ENCODE measurements at places on chromosomes 12 and 14. TPM values are rescaled to one million over a fixed set of nuclear protein-coding genes. Genes with fewer than 3 reads are reported as not detected.

The PDE3A gene
- total RNA-seq = 17.6 TPM

The TAS2R50 gene
- 0.84 TPM for total RNA-seq

The CFAP73 gene
- not detected for total RNA-seq

The AMDHD1 gene
- not detected for total RNA-seq

- no peak for DNase-seq
- no peak overlapping the region for H3K4me3 ChIP-seq
Observed at GRCh38 chr12:100234166-100234565, 32.7 kb downstream of the DEPDC4 start.

DNA sequence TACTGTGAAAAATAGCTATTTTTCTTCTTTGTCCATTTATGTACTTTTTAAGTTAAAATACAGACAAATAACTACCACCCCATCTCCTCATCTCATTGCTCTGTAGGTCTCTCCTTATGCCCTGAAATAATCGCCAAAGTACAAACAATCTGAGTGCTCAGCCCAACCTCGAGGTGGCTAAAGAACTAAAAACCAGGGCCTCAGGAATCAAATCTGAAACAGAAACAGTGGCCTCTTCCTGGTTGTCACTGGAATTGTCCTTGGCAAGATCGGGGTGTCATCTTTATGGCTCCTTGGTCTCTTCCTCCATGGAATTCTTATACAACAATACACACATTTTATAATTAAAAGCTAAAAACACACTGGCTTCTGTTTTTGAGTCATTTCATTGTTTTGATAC, 182.4 kb downstream of the ASCL1 start:
- no peak overlapping the region for H3K4me3 ChIP-seq
- H3K27me3 ChIP-seq = no peaks in the 10 kb centered on the region
- H3K36me3 ChIP-seq = no peaks in the 10 kb centered on the region
- no peak for DNase-seq
- H3K4me1 ChIP-seq = no peaks in the 10 kb centered on the region

- H3K27me3 ChIP-seq = no peaks in the 10 kb centered on the region
- DNase-seq = no peak
- no peak overlapping the region for H3K27ac ChIP-seq
- no peaks in the 10 kb centered on the region for H3K4me1 ChIP-seq
- no peak overlapping the region for H3K4me3 ChIP-seq
Observed at GRCh38 chr12:58378028-58378427, 436.7 kb downstream of the ATP23 start.

GRCh38 chr12:54564768-54565167, 15.4 kb downstream of the PDE1B start:
- DNase-seq = no peak
- no peaks in the 10 kb centered on the region for H3K4me1 ChIP-seq

DNA sequence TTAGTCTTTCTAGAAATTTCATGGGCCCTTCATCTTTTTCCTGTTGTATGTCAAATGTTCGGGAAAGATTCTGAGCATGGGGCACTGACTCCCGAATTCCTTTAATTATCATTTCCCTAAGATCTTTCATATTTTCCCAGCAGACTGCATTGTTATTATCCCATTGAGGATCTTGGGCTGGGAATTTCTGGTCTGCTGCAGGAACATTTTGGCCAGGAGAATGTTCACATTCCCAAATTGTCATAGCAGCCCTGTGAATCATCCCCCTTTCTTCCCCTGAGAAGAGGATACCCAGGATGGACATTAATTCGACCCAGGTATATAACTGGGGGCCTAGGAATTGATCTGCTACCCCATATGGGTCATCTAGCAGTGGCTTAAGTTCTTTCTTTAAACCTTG, 112.5 kb downstream of the RIN3 start:
- no peak overlapping the region for H3K27ac ChIP-seq
- H3K36me3 ChIP-seq = peaks cover 30% of the 10 kb centered on the region
- no peak overlapping the region for H3K4me3 ChIP-seq
- H3K4me1 ChIP-seq = no peaks in the 10 kb centered on the region

GRCh38 chr12:2239381-2239871, 186.6 kb downstream of the CACNA1C start:
- DNase-seq = no peak
- no peaks in the 10 kb centered on the region for H3K36me3 ChIP-seq
- no peak overlapping the region for H3K4me3 ChIP-seq
- H3K4me1 ChIP-seq = no peaks in the 10 kb centered on the region

- no peaks in the 10 kb centered on the region for H3K36me3 ChIP-seq
- H3K4me1 ChIP-seq = no peaks in the 10 kb centered on the region
- H3K27ac ChIP-seq = no peak overlapping the region
- no peak for DNase-seq
- no peaks in the 10 kb centered on the region for H3K27me3 ChIP-seq
- no peak overlapping the region for H3K4me3 ChIP-seq
Observed at GRCh38 chr12:89305373-89305772, 46.9 kb downstream of the DUSP6 start.

GRCh38 chr14:103311171-103311997, 22.7 kb upstream of the EIF5 start:
- H3K4me1 ChIP-seq = no peaks in the 10 kb centered on the region
- no peak overlapping the region for H3K27ac ChIP-seq
- H3K4me3 ChIP-seq = no peak overlapping the region
- no peaks in the 10 kb centered on the region for H3K27me3 ChIP-seq
- no peaks in the 10 kb centered on the region for H3K36me3 ChIP-seq
- DNase-seq = no peak

DNA sequence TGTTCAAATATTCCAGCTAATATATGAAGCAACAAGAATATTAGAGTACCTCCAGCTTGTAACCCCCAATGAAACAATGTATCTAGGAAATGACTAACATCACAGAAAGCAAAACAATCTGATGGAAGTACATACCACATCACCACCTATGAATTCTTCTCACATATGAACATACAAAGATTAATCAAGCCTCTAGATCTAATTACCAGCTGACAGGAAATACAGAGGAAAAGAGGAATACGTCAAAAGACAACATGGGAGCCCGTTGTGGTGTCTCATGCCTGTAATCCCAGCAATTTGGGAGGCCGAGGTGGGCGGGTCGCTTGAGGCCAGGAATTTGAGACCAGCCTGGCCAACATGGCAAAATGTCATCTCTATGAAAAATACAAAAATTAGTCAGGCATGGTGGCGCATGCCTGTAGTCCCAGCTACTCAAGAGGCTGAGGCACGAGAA, 7.5 kb downstream of the NEDD8 start:
- H3K27ac ChIP-seq = peak overlapping the region; percentile 13
- no peaks in the 10 kb centered on the region for H3K4me1 ChIP-seq
- no peaks in the 10 kb centered on the region for H3K27me3 ChIP-seq
- no peak for DNase-seq
- no peaks in the 10 kb centered on the region for H3K36me3 ChIP-seq
- no peak overlapping the region for H3K4me3 ChIP-seq

Measured in tibial nerve (tissue), 4 donors.